AG09309 (cell line): ENCODE measurements at places on chromosomes 2 and 18.

- no peak for DNase-seq
Measured at GRCh38 chr18:46821856-46822711, 65.2 kb upstream of the ST8SIA5 start.

- DNase-seq: no peak
Measured at GRCh38 chr2:42350434-42351063, 10.5 kb downstream of the COX7A2L start.

DNA sequence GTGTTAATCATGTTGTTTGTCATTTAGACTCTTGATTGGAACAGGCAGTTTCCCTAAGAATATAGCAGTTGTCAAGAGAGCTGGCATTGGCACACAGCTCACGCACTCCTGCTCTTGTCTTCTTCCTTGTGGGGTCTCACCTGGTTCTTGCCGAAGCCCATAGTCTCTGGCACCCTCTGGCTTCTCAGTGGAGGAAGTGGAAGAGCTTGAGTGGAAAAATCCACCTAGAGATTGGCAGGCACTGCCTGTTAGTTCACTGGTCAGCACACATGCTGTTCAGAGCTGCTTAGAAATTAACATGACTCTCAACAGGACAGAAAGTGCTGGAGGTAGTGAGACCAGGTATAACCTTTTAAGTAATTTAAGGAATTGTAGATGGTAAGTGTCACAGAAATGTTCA, 28.3 kb downstream of the SCTR start:
- no peak for DNase-seq

- no peak for DNase-seq
Measured at GRCh38 chr2:152406119-152406835, 71.3 kb downstream of the FMNL2 start.

GRCh38 chr2:160963957-160964356, 196.3 kb upstream of the TANK start:
- no peak for DNase-seq

GRCh38 chr2:86275384-86275799, 62.0 kb downstream of the REEP1 start:
- DNase-seq: no peak

DNA sequence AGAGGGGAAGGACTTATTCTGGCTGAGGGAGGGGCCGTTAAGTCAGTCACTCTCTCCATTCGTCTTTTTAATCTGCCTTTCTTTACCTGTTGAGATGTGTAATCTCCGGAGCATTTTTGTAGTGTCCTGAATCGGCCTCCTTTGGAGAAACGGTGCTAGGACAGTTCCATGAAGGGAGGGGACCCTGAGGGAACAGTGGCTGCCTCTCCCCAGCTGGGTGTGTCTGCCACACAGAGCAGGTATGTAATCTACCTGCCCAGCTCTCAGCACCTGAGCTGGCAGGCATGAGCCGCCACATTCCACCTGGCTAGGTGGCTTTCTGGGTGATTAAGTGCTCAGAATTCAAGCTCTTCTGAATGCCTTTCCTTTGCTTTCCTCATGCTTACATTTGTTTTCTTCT, 131.2 kb downstream of the WDSUB1 start:
- DNase-seq: no peak

DNA sequence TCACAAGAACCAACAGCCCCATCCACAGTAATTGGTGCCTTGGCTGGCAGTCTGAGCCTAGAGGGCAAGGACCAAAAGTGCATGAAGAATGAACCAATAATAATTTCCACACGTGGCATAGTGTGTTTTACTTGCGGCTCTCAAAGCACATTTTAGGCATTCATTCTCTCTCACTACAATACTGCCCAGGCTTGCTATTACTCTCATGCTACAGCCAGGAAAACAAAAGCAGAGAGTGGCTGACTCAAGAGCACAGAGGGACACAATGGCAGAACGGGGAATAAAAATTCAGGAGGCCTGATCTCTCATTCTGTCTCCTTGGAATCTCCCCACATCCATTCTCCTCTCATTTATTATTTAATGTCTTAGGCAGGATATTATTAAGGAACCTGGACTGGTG, 57.0 kb upstream of the NOL4 start:
- no peak for DNase-seq

DNA sequence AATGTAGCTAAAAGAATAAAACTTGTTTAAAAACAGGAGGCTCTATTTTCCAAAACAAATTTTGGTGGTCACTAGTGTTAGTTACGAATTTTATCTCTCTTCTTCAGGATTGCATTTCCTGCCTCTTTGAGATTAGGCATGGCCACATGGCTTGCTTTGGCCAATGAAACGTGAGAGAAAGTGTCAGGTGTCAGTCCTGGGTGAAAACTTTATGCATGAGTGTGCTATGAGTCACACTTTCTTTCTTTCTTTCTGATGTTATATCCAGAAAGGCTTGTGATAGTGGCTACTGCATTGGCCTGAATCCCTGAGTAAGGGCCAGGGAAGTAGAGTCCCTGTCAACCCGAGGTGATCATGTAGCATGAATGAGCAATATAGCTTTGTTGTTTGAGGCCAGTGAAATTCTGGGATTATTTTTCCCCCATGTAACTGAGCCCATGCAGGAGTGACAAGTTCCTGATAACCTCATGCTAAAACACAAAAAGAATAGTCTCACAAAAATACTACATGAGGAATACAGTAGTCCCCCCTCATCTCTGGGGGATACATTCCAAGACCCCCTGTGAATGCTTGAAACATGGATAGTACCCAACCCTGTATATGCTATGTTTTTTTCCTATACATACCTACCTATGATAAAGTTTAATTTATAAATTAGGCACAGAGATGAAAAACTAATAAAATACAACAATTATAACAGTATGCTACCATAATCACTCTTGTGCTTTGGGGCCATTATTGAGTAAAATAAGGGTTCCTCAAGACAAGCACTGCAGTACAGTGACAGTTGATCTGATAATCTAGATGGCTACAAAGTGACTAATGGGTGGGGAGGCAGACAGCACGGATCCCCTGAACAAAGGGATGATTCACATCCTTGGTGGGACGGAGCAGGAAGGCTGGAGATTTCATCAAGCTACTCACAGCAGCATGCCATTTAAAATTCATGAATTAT, 109.5 kb downstream of the CDC42EP3 start:
- no peak for DNase-seq

- no peak for DNase-seq
Measured at GRCh38 chr2:210288408-210288807, 26.6 kb downstream of the MYL1 start.

DNA sequence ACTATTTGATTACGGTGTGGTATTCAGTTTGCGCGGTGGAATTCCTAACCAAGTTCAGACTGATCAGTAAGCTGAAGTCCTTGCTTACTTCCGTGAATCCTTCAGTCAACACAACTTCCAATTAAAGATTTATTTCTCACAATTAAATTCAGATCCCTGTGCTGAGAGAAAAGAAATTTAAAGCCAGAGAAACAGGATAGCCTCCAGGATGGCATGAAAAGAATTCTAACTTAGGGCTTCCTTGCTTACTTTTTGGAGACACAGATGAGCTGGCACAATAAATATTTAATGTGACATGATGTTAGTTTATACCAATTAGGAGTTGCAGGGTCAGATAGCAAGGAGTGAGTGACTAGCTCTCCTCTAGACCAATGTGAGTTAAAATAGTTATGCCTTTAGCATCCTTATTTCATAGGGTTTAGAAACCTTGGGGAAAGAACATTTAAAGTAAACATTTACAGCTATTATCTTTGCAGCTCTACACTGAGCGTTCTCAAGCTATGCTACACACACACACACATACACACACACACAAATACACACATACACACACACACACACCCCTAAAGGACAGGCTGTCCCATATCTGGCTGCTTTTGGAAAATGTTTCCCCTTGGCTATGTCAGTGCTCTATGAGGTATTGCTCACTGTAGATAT, 151.0 kb downstream of the TRIB2 start:
- no peak for DNase-seq

- no peak for DNase-seq
Measured at GRCh38 chr2:191679818-191680600, 2.1 kb downstream of the NABP1 start.

DNA sequence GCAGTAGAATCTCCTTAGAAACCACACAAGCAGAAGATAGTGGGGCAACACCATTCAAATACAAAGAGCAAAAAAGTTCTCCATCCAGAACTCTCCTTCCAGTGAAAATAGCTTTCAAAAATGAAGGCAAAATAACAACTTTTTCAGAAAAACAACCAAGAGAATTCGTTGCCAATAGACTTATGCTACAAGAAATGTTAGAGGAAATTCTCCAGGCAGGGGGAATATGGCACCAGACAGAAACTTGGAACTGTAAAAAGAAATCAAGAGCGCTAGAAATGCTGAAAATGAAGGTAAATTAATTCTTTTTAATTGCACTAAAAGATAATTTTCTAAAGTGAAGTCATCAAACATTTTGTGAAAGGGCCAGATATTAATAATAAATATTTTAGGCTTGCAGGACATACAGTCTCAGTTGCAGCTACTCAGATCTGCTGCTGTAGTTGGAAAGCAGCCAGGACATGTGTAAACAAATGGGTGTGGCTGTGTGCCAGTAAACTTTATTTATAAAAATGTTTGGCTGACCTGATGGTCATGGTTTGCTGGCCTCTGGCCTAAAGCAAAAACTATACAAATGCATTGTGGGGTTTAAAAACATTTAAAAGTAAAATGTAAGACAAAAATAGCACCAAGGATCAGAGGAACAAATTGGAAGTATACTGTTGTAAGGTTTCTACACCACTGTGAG, 73.7 kb upstream of the TGFA start:
- no peak for DNase-seq

- DNase-seq: no peak
Measured at GRCh38 chr18:48791636-48792105, 159.1 kb downstream of the SMAD7 start.

GRCh38 chr18:52341608-52342381, 1.8 kb downstream of the DCC start:
- no peak for DNase-seq

DNA sequence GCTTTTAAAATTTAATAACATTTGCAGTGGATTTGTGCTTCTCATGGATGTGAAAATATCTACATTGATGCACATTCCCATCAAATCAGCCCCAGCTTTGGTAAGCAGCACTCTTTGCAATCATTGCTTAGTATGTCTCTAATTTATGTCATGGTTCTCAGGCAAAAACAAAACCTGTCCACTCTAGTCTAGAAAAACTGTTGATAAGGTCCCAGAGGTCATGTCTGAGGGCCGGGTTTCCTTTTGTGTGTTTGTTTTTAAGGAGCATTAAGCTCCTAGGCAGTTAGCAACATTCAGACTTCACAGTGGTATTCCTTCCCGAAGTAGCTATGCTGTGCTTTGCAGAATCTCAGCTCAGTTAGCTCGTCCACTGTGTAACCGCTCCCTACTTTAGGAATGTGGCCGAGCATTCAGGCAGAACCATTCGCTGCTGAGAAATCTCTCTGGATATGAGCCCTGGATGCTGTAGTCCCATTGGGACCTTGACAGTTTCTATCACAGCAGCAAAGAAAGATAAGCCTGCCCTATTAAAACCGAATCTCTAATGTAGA, 4.0 kb downstream of the DIPK1C start:
- no peak for DNase-seq

DNA sequence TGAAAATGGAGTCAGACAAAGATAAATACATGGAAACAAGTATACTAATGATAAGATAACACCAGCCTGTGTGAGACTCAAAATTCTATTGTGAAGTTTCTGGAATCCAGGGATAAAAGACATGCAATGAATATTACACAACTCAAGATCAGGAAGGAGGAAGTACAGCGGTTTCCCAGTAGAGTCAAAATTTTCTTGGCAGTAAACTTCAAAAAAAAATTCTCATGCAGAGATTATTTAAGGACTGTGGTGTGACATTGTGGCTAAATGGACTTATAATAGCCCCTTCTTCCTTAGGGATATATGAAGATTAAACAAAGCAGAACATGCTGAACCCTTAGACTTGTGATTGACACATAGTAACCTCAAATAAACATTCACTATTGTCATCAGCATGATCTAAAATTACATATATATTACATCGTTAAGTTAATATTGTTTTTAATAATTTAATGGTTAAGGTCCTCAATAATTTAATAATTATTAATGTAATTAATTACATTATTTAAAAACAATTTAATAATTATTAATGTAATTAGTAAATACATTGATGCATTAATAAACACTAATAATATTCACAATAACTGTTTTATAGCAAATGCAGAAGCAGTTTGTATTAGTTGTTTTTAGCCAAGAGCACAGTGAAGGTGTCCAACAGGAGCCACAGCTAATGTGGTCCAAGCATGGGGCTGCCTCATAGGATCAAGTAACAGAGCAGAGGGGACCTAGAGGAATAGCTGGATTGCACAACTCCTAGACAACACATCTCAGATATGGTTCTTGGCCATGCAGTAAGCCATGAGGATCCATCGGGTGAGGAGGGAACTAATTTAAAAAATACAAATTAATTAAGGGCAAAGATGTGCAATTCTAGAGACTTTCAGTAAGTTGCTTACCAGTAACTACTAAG, 77.3 kb downstream of the POLE4 start:
- no peak for DNase-seq

DNA sequence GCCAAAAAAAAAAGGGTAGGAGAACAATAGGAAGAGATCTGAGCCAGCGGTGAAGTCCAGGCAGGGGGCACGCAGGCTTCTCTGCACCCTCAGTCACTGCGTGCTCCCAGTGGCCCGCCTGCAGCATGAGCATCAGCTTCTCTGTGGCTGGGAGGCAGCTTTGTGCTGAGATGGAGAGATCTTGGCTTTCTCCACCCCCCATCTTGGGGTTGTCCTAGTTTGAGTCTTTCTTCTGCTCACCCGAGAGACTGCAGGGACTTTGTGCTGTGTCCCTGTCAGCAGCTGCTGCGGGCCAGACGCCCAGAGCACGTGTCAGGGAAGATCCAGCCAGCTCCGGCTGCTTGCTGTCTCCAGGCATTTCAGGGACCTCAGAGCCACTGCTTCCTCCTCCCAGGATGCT, 20.3 kb downstream of the TRAPPC12 start:
- DNase-seq: no peak
